ENCODE measurements at places on chromosomes 7 and 10.

DNA sequence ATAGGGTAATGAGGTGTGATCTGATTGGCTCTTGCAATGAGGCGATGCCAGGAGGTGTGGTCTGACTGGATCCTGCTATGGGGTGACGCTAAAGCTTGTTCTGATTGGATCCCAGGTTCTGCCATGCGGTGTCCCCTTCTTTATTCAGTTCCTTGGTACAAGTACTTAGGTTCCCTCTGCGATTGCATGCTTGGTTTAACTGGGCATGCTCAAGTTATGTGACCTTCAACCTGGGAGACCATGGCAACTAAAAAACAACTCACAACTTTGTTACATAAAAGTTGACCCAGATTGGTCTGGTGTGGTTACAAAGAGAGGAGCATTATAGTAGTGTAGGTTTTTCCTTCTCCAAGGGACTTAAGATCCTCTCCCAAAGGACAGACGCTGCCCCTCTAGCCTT lies 49.5 kb upstream of the DNAJC1 start:
- DNase-seq: no peak

DNA sequence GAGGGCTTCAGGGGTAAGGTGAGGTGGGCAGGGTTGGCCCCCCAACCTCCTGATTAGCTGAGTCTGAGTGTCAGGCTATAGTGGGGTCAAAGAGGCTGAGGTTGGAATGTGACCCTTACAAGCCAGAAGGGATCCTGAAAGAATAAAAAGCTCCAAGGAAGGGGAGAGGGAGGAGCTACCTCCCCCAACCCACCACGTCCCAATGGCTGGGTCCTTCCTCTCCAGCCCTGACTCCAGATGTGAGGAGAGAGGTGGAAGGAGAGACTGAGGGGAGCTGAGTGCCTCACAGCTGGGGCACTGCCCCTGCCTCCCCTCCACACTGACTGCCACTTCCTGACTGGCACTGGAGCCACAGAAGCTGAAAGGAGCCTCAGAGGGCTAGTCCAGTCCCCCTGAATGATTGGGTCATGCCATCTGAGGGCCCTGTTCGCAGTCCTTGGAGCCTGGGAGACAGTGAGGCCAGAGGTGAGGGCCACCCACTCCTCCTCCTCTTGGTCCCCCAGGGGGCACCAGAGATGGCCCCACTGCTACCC lies 20.6 kb downstream of the IMPDH1 start:
- no peak for DNase-seq

DNA sequence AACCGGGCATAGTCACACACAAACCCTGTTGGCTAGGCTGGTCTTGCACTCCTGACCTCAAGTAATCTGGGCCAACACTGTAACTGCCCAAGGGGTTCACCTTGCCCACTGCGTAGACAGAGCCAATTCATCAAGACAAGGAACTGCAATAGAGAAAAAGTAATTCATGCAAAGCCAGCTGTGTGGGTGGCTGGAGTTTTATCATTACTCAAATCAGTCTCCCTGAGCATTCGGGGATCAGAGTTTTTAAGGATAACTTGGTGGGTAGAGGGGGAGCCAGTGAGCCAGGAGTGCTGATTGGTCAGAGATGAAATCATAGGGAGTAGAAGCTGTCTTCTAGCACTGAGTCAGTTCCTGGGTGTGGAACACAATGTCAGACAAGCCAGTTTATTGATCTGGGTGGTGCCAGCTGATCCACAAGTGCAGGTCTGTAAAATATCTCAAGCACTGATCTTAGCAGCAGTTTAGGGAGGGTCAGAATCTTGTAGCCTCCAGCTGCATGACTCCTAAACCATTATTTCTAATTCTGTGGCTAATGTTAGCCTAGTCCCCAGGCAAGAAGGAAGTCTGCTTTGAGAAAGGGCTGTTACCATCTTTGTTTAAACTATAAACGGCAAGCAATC lies 15.6 kb upstream of the FXYD4 start:
- DNase-seq: peak; percentile 83

GRCh38 chr10:72694476-72695369 lies 2.8 kb downstream of the MCU start:
- DNase-seq: no peak

GRCh38 chr10:86670290-86670811 lies 2.0 kb downstream of the LDB3 start:
- no peak for DNase-seq

DNA sequence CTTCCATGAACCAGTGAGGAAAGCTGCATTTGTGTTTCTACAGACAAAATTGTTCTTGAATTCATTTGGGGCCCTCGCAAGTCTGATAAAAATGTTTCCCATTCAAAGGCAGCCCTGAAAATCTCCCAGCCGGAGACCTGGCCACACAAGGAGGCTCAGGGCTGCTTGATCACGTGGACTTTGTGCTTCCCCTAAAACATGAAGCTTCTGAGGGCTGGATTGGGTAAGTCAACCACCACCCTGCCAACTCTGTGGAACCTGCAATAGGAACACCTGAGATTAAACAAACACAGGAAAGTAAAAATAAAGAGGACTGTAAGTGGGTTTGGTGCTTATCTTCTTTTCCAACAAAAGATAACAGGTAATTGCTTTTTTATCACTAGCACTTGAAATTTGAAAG lies 133.8 kb downstream of the C10orf90 start:
- no peak for DNase-seq

DNA sequence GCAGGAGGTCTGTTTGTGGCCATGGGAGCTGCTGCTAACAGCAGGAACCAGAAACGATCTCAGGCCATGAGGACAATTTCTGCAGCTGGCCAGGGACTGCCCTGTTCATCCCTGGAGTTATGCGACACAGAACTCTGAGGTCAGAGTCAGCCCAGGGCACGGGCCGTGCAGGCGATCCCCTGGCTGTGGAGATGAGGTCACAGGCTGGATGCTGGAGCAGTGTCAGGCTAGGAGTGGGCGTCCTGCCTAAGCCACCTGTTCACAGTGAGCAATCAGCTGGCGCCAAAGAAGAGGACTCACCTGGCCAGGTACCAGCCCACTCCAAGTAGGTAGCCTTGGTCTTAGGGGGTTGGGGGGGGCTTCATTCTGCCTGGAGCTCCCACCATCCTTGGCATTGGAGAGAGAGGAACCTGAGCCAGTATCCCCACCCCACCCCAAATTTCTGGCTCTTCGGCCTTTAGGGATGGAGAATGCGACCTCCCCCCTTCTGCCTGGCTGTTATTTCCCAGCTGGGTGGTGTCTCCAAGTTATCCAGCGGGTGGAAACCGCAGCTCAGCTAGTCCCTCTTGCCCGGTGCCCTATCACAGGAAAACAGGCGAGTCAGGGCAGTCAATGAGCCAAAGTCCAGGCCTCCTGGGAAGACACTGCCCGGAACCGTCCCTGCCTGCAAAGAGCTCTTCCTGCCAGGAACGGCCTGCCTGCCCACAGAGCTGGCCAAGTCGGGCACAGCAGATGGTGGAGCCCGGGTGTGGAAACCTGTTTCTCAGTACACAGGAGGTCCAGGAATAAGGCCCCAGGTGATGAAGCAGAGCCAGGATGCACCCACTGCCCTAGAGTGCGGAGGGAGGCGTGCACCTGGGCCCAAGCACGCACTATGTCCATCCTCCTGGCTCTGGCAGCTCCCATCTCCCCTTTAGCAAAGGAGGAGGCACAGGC lies 1.8 kb upstream of the TTYH3 start:
- no peak for DNase-seq

GRCh38 chr10:72375585-72375984 lies 20.9 kb upstream of the DNAJB12 start:
- DNase-seq: no peak

DNA sequence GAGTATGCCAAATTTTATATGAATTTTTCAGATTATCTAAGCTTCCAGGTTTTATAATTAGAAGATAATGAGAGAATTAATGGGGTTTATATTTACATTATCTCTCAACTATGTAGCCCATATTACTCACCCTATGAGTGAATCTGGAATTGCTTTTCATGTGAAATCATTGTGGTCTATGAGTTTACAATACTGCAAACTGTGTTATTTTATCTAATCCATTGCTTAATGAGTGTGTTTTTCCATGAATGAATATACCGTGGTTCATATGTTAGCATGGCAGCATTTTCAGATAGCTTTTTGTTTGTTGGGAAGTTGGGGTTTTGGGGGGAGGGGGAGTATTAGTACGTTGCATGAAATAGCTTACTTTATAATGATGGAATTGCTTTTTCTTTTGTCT lies 44.5 kb downstream of the FGFBP3 start:
- DNase-seq: no peak

GRCh38 chr10:76540786-76541185 lies 1096.8 kb downstream of the KCNMA1 start:
- DNase-seq: no peak

GRCh38 chr7:118839515-118839914 lies 615.0 kb downstream of the ANKRD7 start:
- no peak for DNase-seq

DNA sequence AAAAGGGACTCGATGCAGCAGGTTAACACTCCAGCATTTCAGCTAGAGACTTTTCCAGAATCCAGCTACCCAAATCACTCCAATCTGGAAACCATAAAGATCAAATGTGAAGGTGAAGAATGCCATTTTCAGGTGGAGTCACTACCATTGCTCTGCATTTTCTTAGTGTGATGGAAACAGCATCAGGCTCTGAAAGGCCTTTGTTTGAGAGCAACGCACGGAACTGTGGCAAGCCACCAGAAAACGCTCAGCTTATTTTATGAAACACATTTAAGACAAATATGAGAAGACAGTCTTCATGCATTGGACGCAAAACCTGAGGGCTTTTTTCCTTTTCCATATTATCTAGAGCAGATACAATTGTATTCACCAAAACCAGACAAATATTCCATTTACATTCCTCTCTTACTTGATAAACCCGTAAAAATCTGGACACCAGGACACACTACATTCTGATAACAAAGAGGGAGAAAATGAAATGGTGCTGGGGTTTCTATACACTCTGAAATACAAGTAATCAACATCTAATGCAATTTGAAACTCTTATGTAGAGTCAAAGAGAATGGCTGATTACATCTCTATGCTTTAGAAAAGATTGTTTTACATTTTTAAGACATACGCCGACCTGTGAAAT lies 99.1 kb downstream of the NRP1 start:
- no peak for DNase-seq

- DNase-seq: no peak
These were observed 294.6 kb downstream of the SORCS3 start for GRCh38 chr10:104935656-104936055.

Data from HCT116 (cell line).